Amniotic stem cell (primary cell): ENCODE measurements at places on chromosomes 4 and X.

- DNase-seq, result no peak
Measured at GRCh38 chr4:182683661-182684060, 233.5 kb downstream of the DCTD start.

GRCh38 chr4:15992167-15992485 lies 29.2 kb upstream of the FGFBP2 start:
- no peak for DNase-seq

- DNase-seq, result no peak
Measured at GRCh38 chrX:68415316-68415715, 18.0 kb downstream of the OPHN1 start.

DNA sequence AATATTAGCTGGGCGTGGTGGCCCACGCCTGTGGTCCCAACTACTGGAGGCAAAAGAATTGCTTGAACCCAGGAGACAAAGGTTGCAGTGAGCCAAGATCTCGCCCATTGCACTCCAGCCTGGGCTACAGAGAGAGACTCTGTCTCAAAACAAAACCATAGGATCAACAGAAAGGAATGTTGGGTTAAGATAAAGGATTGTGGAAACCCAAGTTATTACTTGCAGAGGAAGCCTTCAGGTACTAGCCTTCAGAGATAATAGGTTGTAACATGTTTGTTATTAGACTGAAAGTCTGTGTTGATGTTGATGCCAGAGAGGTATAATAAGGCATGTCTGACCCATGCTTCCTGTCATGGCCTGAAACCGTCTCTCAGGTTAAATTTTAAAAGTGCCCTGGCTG lies 16.9 kb downstream of the SSX5 start:
- no peak for DNase-seq

DNA sequence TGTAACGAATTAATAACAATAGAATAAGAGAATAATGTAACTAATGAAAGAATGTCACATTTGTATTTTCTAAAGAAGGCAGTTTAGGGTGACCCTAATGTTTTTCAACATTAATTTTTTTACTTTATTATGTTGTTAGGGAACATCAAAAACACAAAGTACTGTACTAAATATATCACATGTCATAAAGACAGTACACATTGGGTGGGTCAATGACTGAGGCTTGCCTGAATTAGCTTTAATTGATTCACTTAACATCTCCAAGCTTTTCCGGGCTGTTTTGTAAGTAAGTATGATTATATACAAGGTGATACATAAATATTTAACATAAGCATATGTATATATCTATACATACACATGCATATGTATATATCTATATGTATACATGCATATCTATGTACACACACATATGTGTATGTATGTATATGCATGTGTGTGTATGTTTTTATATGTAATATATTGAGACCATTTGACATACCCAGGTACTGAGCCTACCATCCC lies 43.4 kb upstream of the KLF3 start:
- DNase-seq, result no peak

DNA sequence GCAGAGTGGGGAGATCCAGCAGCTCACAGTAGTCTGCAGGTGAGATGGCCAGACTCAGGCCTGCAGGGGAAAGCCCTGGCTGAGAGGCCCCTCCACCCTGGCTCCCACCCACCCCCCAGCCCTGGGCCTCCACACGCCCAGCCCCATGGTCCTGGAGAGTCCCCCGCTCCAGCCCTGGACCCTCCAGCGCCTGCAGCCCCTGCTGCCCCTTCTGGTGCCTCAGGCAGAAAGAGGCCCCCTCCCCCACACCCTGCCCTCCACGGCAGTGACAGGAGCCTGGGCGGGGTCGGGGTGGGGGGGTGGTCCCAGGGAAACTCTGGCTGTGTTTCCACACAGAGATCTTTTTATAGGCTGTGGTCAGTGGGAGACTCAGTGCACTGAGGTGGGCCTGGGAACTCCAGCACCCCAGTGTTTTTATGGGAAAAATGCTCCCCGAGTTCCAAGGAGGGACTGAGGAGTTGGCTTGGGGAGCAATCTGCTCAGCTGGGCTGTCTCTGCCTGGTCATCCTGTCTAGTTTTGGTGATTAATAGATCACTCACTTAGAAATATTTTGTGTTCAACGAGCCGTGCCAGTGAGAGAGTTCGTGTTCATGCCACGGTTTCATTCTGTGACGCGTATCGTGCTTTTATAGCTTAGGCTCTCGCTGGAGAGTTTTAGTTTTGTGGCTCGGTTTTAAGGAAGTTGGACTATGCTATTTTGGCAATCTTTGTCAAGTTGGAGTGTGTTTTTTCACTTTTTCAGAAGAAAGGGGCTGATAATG lies 53.1 kb upstream of the HGFAC start:
- DNase-seq, result peak; percentile 87

DNA sequence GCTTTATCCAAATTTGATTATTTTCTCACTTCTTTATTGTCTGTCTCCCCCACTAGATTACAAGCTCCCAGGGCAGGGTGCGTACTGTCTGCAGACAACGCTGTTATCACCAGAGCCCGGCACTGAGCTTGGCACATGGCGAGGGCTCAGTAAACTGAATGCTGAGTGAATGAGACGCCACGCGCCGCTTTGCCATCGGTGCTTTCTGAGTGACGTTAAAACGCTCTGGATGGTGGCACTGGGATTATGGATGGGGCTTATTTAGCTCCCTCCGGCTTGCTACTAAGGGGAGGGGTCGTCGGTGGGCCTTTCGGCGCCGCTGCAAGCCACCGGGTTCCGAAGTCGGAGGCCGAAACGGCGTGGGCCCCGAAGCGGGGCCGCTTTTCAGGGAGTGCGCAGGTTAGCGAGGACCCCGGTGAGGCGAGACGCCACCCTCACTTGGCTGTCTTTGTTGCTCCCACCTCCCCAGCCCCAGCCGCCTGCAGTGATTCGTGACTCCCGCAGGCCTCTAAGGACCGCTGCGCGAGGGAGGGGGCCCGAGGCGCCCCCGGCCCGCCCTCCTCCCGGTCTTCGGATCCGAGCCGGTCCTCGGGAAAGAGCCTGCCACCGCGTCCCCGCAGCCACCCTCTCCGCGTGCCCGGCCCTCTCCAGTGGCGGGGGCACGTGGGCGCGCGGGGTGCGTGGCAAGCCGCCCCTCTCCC lies 569 bp upstream of the FHL1 start:
- DNase-seq, result no peak

- DNase-seq, result no peak
Measured at GRCh38 chr4:107066621-107067020, 30.5 kb upstream of the DKK2 start.

DNA sequence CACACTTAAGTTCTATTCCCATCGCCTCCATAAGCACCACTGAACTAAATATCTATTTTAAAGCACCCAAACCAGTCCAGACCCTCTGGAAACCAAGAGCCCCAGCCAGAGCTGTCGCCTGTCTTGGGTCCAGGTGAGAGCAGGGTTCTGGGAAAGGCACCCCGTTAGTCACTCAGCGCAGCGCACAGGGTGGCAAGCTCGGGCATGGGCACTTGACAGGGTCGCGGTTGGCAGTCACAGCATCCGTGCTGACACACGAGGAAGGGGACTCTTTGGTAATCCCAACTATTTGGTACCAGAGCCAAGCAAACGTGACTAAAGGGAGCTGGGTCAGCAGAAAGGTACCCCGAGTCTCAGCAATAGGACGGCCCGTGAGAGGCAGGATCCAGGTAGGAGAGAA lies 24.3 kb upstream of the ETNPPL start:
- no peak for DNase-seq

- no peak for DNase-seq
Measured at GRCh38 chr4:52641854-52642563, 17.1 kb downstream of the USP46 start.

- DNase-seq, result no peak
Measured at GRCh38 chrX:42422961-42423360, 355.0 kb downstream of the PPP1R2C start.

DNA sequence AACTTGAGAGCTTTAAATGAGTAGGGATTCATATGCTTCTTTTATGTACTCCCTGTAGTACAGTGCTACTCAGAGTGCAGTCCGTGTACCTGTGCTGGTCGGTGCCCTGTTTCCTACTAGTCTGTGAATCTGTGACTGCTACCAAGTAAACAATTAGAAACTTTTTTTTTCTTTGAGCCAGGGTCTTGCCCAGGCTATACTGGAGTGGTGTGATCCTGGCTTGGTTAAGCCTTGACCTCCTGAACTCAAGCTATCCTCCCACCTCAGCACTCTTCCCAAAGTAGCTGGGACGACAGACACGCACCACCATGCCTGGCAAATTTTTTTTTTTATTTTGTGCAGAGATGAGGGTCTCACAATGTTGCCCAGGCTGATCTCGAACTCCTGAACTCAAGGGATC lies 6.4 kb upstream of the GPC3 start:
- DNase-seq, result no peak

- no peak for DNase-seq
Measured at GRCh38 chr4:69617083-69617694, 22.3 kb downstream of the UGT2A2 start.

GRCh38 chr4:17275836-17276235 lies 236.1 kb downstream of the QDPR start:
- no peak for DNase-seq

- no peak for DNase-seq
Measured at GRCh38 chr4:153905231-153905630, 116.3 kb upstream of the SFRP2 start.

- DNase-seq, result no peak
Measured at GRCh38 chr4:26191353-26191752, 129.5 kb upstream of the RBPJ start.

DNA sequence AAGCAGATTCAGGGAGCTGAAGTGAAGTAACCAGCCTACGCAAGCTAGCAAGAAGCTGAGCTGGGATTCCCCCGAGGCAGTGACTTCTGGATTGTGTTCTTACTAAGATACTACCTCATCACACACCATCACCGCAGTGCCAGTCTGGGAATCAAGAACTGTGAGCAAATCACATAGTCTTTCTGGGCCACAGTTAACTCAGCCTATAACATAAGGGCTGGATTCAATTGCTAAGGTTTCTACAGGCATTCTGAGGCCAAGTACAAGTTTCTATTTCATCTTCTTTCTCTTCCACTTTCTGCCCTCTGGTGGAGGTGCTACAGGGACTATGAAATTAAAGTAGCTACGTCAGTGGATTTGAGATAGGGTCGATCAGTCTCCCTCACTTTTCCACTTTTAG lies 1.4 kb upstream of the CORIN start:
- DNase-seq, result no peak

DNA sequence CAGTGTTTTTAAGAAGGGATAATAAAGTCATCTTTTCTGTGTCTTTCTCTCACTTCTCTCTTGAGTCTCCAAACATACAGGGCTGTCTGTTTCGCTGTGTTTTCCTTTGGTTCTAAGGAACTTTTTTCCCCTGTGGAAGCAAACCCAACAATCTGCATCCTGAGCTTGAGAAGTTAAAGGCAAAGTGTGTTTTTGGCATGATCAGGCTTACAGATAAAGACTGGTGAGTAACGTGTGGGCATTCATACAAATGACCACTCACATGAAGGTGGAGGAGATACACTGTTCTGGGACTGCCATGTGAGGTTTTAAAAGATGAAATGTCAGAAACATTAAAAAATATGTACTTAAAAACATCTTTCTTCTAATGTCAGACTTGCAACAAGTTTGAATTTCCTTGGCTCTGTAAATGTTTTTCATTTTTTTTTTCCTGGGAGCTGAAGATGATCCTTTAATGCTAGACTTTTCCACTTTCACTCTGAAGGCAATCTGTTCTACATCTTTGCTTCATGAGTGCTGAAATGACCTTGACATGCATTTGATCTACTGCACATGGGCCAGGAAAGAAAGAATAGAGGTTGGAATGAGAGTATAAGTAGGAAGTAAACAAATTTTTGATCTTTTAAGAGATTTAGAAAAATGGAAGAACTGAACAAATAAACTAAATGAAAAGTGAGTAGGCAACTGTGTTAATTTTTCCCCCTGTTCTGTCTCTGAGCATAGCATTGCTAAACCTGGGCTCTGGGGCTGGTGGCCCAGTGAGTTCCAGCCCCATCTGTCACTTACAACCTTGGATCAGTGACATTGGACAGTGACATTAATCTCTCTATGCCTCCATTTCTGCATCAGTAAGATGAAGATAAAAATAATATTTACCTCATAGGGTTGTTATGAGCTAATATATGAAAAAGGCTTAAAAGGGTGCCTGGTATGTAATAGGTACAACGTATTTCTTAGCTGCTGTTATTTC lies 151.1 kb upstream of the TBC1D9 start:
- DNase-seq, result no peak

- no peak for DNase-seq
Measured at GRCh38 chr4:106273831-106274230, 42.2 kb downstream of the TBCK start.

DNA sequence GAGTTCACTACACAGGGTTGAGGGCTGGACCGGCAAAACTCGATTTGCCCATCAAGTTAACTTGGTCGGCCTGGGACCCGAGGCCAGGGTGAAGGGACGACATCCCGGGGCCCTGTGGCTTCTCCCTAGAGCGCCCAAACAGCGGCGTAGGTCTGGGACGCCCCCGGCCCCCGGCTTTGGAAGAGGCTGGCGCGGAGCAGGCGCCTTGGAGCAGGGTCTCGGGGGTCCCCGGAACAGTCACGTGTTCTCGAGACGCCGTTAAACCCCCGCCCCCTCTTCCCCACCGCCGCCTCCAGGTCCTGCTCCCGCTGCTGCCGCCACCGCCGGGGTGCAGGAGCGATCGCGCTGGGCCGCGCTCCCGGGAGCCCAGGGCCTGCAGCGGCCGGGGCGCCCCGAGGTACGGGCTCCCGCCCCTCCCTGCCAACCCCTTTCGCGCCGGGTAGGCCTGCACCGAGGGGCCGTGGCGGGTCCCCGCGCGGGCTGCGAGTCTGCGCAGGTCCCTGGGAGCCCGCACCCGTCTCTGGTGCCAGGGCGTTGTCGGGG lies at the start of gene NPY5R:
NPY5R (plus strand) TSS at position 289 of the 543 bp plus-strand sequence. CDS start 6,382 bp downstream, outside the sequence.
- DNase-seq, result no peak

- no peak for DNase-seq
Measured at GRCh38 chrX:150352581-150352980, 10.5 kb upstream of the MAMLD1 start.

- DNase-seq, result no peak
Measured at GRCh38 chr4:84176016-84176415, 323.1 kb downstream of the NKX6-1 start.
